ENCODE measurements at places on chromosomes 6 and 20. TPM values are rescaled to one million over a fixed set of nuclear protein-coding genes. Genes with fewer than 3 reads are reported as not detected.

DNA sequence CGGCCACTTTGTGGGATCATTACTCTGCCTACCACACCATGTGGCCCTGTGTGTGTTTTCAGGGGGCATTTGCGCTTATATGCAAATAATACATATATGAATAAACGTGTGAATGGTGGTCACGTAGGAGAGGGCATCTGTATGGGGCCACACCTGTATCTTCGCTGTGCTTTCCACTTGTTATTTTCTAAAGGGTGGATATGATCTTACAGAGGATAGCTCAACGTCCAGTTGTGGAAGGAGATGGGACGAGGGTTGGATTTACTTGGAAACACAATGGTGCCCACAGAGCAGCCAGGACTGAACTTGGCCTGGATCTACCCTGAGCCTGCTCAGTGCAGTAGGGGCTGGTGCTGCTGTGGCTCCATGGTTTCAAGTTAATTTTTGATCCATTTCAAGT is 93.3 kb downstream of the YTHDF1 start:
- no peak for DNase-seq

Gene SPATA25
- total RNA-seq = 3.6 TPM

DNA sequence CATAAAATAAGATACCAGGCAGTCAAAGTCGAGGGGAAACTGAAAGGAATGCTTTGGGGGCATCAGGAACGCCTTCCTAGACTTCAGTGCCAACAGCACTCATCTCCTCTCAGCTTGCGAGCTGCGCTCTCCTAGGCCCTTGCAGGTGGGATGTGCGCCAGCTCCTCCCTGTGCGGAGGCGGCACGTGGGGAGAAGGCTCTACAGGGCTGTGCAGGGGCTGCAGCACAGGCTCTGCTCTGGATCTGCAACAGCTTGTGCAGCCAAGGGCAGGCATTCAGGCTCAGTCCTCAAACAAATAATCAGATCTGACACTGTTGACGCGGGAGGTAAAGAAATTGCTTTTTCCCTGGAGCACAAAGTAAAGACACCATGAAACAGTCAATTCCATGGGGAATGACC is 144.8 kb downstream of the TTLL2 start:
- DNase-seq = no peak

GRCh38 chr6:125568609-125569008 is 180.8 kb upstream of the HEY2 start:
- no peak for DNase-seq

- DNase-seq = peak; percentile 61
Observed at GRCh38 chr20:44691424-44692423, 23.4 kb upstream of the CCN5 start.

GRCh38 chr6:7390226-7390878 is 744 bp downstream of the RIOK1 start:
- DNase-seq = no peak

Gene C6orf15
- total RNA-seq = not detected

Gene C6orf52
- total RNA-seq = 0.26 TPM

GRCh38 chr6:35041086-35041861 is 99.9 kb downstream of the TCP11 start:
- DNase-seq = no peak

- DNase-seq = peak; percentile 77
Observed at GRCh38 chr20:57195469-57196100, 70.9 kb downstream of the BMP7 start.

GRCh38 chr6:146047371-146047770 is 18.5 kb downstream of the GRM1 start:
- DNase-seq = no peak

- peak; percentile 62 for DNase-seq
Observed at GRCh38 chr20:10843146-10843711, 169.4 kb upstream of the JAG1 start.

Gene HTR1E
- total RNA-seq = not detected

DNA sequence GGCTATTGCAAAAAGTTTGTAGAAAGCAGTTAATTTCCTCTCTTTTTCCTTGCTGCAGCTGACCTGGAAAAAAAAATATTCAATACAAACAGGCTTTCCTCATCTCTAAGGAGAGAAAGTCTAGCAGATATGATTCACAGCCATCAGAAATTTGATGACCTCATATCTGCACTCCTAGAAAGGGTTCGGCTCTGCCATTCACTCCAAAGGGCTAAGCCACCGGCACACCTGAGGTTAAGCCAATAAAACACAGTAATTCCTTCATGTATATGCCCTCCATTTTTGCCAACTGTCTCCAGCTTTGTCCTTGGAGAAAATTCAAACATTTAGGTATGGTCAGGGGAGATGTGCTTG is 18.7 kb upstream of the LY86 start:
- DNase-seq = no peak

GRCh38 chr20:56587307-56588041 is 41.6 kb upstream of the TFAP2C start:
- no peak for DNase-seq

- DNase-seq = no peak
Observed at GRCh38 chr6:75368151-75368779, 83.7 kb upstream of the TMEM30A start.

GRCh38 chr6:6918216-6918983 is 189.4 kb upstream of the RREB1 start:
- peak; percentile 76 for DNase-seq

DNA sequence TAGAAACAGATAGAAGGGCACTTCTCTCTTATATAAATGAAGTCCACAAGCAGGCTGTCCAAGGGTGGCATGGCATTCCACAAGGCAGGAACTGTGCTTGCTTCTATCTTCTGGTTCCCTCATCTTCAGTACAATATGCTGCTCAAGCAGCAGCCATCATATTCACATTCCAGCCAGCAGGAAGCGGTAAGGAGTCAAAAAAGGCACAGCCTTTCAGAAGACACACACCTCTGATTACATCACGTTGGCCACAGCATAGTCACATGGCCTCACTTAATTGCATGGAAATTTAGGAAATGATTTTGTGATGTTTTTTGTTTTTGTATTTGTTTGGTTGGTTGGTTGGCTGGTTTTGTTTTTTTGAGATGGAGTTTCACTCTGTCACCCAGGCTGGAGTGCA is 19.0 kb downstream of the REM1 start:
- DNase-seq = peak; percentile 31

- no peak for DNase-seq
Observed at GRCh38 chr20:48214601-48215000, 429.3 kb upstream of the SULF2 start.

Data from fibroblast of lung (primary cell).